Esophagus muscularis mucosa (tissue), 4 donors: ENCODE measurements at places on chromosomes 5 and 9.

DNA sequence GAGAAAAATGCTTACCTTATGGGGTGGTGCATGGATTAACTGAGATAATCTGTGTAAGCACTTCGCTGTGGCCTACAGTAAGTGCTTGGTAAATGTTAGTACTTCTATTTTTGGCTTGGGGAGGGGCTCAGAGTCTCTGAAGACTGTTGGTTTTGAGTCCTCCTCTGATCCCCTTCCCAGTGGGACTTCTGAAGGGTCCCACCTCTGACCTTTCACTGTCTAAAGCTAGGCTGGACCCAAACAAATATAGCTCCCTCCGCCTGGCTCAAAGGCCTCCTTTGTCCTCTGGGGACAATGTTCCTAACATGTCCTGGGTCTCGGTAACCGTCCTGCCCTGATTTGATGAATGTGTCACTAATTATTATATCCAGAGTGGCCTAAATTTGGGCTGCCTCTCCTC, 34.8 kb downstream of the CAMK2A start:
- H3K4me1 ChIP-seq, result no peaks in the 10 kb centered on the region
- no peak overlapping the region for H3K27ac ChIP-seq
- no peaks in the 10 kb centered on the region for H3K36me3 ChIP-seq
- no peaks in the 10 kb centered on the region for H3K27me3 ChIP-seq

GRCh38 chr9:35906923-35907699, 1.1 kb downstream of the HRCT1 start:
- no peak for DNase-seq
- peaks cover 89% of the 10 kb centered on the region for H3K4me1 ChIP-seq
- H3K4me3 ChIP-seq, result peak overlapping the region; percentile 60
- peak overlapping the region; percentile 94 for H3K27ac ChIP-seq
- H3K36me3 ChIP-seq, result no peaks in the 10 kb centered on the region

GRCh38 chr5:116229131-116229689, 144.4 kb downstream of the COMMD10 start:
- H3K27ac ChIP-seq, result no peak overlapping the region
- DNase-seq, result no peak
- H3K36me3 ChIP-seq, result no peaks in the 10 kb centered on the region
- H3K27me3 ChIP-seq, result no peaks in the 10 kb centered on the region
- no peaks in the 10 kb centered on the region for H3K4me1 ChIP-seq
- H3K4me3 ChIP-seq, result no peak overlapping the region

DNA sequence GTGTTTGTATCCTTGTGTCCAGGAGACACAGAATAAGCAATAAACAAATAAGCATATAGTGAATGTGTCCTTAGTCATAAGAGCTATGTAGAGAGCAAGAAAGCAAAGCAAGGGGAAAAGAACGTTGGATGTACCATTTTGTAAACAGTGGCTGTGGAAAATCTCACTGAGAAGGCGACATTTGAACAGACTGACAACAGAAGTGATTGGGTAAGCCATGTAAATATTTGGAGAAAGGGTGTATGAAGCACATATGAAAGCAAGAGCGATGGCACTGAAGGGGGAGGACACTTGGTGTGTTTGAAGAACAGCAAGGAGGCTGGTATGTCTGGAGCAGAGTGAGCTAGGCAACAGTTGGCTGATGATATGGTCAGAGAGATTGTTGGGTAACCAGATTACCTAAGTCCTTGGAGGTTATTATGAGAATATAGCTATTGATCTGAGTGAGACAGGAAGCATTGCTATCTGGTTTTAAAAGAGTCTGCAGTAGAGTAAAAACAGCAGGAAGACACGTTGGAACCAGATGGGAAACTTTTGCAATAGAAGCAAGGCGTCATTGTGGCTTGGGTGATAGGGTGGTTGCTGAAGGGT, 115.5 kb upstream of the IL7R start:
- no peaks in the 10 kb centered on the region for H3K27me3 ChIP-seq
- no peaks in the 10 kb centered on the region for H3K36me3 ChIP-seq
- H3K4me3 ChIP-seq, result no peak overlapping the region
- H3K4me1 ChIP-seq, result no peaks in the 10 kb centered on the region
- H3K27ac ChIP-seq, result no peak overlapping the region
- DNase-seq, result no peak

GRCh38 chr5:180097926-180098325, 26.4 kb upstream of the RNF130 start:
- no peak overlapping the region for H3K27ac ChIP-seq
- H3K4me3 ChIP-seq, result no peak overlapping the region
- H3K4me1 ChIP-seq, result no peaks in the 10 kb centered on the region
- no peaks in the 10 kb centered on the region for H3K36me3 ChIP-seq
- H3K27me3 ChIP-seq, result no peaks in the 10 kb centered on the region

DNA sequence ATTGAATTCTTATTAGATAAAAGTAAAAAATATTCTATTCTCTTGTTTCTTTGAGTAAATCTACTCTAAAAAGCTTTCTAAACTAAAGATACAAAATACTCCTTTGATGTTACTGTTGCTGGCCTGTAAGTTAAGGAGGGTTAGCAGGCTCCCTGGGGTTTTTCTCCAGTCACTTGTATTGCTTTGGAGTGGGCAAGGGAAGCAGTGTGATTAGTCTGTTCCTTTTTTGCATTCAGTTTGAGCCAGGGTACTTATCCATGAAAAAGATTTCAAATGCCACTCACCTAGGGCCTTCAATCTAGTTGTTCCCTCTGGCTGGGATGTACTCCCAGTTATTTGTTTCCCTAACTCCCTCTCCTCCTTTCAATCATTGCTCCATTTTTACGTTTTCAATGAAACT, 256.2 kb upstream of the SMC2 start:
- no peaks in the 10 kb centered on the region for H3K4me1 ChIP-seq
- H3K36me3 ChIP-seq, result no peaks in the 10 kb centered on the region
- H3K4me3 ChIP-seq, result no peak overlapping the region
- H3K27me3 ChIP-seq, result no peaks in the 10 kb centered on the region
- no peak for DNase-seq

- DNase-seq, result no peak
- H3K27me3 ChIP-seq, result no peaks in the 10 kb centered on the region
- H3K4me3 ChIP-seq, result no peak overlapping the region
- no peak overlapping the region for H3K27ac ChIP-seq
- H3K36me3 ChIP-seq, result no peaks in the 10 kb centered on the region
These were observed 6.4 kb upstream of the ARL14EPL start for GRCh38 chr5:116025866-116026265.
